ENCODE measurements at places on chromosomes 11 and 22.

- no peak for DNase-seq
These were observed 37.7 kb downstream of the SHISAL1 start for GRCh38 chr22:44274918-44275630.

GRCh38 chr11:103714246-103714645, 322.2 kb upstream of the DDI1 start:
- no peak for DNase-seq

GRCh38 chr11:7499081-7499480, 13.8 kb downstream of the OLFML1 start:
- DNase-seq = no peak

DNA sequence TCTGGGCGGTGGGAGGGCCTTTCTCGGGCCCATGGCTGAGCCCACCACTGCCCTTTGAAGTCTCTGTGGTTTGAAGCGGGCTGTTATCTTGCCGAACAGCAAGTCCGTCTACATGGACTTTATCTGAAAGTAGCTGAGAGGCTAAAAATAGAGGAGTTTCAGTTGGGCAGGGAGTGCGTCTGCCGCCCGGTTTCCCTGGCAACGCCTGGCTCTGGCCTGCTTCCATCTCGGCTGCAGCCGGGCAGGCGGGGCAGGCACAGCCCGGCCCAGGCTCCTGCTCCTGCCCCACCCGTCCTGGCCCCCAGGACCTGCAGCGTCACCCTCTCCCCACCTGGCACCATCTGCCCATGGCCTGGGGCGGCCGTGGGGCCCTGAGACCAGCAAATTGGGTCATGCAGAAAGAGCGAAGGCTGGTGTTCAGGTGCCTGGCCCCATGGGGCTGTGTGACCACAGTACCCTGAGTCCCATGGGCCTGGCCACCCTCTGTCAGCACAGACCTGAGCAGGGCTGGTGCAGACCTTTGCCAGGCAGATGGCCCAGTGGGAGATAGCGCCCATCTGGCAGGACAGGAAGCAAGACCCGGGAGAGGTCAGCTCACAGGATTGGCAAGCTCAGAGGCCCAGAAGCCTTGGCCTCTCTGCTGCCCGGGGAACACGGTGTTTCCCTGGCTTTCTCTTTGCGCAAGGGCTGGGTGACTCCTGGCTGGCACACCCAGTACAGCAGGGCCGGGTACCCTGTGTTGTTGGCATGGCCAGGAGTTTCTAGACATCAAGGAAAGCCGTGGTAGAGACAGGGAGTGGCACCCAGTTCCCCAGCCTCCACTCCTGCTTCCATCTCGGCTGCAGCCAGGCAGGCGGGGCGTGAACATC, 79.1 kb upstream of the KCNQ1OT1 start:
- DNase-seq = peak; percentile 20

DNA sequence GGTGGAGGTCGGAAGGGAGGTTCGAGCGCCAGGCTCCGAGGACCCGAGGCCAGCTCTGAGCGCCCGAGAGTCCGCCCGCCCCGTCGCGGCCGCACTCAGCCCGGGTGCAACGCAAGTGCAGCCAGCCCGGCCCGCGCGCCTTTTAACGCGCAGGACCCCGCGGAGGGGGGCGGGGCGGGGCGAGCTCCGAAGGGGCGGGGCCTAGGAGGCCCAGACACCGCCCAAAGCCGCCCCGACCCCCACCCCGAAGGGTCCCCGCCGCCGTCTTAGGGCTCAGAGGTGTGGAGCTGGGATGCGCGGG, at the start of gene PHOX2A:
TSS of gene PHOX2A (minus strand) at position 117 of the 301 bp plus-strand sequence. CDS start 172 bp downstream, outside the sequence.
- peak; percentile 28 for DNase-seq

- no peak for DNase-seq
These were observed at the start of gene BDNF for GRCh38 chr11:27700351-27701301. Gene BDNF, minus strand, starts transcription at chr11:27700455. Its CDS starts 41,891 bp downstream, at chr11:27658564.

DNA sequence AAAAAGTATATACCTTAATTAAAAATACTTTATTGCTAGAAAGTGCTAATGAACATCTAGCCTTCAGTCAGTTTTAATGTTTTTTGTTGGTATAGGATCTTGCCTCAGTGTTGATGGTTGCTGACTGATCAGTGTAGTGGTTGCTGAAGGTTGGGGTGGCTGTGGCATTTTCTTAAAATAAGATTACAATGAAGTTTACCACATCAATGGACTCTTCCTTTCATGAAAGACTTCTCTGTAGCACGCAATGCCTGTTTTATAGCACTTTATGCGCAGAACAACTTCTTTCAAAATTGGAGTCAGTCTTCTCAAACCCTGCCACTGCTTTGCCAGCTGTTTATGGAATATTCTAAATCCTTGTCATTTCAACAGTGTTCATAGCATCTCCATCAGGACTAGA, 50.6 kb downstream of the LDLRAD3 start:
- DNase-seq = no peak

- DNase-seq = no peak
These were observed 43.9 kb upstream of the DLAT start for GRCh38 chr11:111981270-111981669.

GRCh38 chr22:36339171-36340065, 48.3 kb downstream of the MYH9 start:
- no peak for DNase-seq

DNA sequence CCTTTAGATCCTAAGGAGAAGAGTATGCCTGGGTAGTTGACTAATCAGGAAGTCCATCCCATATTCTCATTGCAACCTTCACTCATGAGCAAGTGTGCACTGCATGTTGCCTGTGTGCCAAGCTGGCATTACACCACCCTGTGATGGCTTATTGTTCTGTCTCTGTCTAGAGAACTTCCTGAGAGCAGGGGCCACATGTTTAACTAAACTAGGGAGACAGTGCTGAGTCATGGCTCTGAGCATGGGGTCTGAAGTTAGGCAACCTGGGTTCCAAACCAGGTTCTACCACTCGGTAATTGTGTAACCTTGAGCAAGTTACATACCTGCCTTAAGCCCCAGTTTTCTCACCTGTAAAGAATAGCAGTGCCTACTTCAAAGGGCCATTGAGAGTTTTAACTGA, 39.6 kb downstream of the CSNK2A3 start:
- DNase-seq = no peak

- no peak for DNase-seq
These were observed 4.1 kb upstream of the CABP7 start for GRCh38 chr22:29715705-29716104.

DNA sequence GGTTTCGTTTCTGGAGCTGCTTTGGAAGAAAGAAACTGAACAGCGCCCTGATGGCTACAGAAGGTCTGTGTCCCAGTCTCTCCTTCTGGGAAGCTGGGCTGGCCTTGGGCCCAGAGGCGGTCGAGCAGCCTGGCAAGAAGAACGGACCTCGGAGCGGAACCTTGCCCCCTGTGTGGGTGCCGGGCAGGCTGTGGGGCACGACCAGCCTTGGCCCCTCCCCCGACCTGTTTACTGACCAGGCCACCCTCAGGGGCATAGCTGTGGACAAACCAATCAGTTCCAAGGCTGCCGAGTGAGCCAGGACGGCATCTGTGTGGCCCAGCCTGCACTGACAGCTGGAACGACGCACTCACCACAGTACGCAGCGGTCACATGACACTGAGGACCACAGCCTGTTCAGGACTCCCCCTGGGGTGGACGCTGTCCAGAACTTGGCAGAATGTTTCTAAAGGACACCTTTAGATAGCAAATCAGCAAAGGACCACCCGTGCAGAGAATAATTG, 7.2 kb downstream of the PIM3 start:
- DNase-seq = peak; percentile 8

- DNase-seq = no peak
These were observed 66.9 kb upstream of the RRM1 start for GRCh38 chr11:4027746-4028145.

- no peak for DNase-seq
These were observed 62.7 kb downstream of the MCM5 start for GRCh38 chr22:35462498-35463230.

DNA sequence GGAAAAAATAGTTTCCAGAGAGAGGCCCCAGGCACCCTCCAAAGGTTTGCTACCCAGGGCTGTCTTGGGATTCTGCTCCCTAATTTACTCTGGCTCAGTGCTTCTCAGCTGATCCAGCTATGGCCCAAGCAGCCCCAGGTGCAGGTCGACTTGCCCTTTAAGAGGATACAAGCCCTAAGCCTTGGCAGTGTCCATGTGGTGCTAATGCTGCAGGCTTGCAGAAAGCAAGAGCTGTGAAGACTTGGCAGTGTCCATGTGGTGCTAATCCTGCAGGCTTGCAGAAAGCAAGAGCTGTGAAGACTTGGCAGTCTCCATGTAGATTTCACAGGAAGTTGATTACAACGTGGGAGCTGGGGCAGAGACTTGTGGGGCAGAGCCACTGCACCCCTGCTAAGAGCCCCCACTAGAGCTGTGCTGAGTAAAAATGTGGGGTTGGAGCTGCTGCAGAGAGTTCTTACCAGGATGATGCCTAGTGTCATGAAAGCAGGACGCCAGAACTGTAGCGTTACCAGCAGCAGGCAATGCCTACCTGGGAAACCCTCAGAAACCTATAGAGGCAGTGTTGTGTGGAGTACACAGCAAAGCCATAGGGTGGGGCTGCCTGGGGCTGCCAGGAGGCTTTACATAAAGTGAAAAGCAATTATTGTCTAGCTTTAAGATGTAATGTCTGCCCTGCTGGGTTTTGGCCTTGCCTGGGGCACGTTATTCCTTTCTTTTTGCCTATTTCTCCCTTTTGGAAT, 16.1 kb upstream of the OR52K1 start:
- no peak for DNase-seq

DNA sequence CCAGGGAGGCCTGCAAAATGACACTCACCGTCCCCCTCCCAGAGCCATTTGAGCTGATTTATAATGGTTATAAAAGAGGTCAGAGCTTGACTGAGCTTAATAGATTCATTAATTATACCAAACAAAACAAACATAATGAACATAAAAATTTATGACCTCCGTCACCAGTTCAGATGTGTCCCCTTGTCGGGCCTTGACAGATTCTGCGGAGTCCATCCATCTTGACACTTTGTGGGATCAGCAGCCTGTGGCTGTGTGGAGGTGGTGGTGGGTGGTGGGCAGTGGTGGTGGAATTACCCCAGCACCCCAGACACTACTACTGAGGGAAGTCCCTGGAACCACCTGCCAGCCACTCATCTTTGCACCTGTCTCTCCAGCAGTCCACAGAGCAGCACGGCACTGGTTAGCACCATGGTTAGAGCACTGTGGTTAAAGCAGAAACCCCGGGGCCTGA, 83.5 kb downstream of the DSCAML1 start:
- DNase-seq = no peak

GRCh38 chr11:86108191-86108590, 39.3 kb upstream of the PICALM start:
- no peak for DNase-seq

GRCh38 chr11:10415817-10416392, 39.2 kb upstream of the AMPD3 start:
- no peak for DNase-seq

DNA sequence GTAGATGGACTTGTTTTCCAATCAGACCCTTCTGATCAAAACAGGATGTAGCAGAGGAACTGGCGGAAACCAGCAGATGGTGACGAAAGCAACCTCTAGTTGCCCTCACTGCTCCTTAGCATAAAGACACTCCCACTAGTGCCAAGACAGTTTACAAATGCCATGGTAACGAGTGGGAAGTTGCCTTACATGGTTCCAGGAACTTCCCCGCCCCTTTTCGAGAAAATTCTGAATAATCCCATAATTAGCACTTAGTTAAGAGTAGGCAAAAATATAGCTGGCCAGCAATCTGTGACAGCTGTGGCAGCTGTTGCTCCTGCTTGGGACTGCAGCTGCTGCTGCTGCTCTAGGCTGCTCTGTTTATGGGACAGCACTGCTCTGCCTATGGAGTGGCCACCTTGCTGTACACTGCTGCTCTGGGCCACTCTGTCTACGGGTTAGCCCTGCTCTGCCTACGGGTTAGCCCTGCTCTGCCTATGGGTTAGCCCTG, 33.4 kb upstream of the SORL1 start:
- no peak for DNase-seq

DNA sequence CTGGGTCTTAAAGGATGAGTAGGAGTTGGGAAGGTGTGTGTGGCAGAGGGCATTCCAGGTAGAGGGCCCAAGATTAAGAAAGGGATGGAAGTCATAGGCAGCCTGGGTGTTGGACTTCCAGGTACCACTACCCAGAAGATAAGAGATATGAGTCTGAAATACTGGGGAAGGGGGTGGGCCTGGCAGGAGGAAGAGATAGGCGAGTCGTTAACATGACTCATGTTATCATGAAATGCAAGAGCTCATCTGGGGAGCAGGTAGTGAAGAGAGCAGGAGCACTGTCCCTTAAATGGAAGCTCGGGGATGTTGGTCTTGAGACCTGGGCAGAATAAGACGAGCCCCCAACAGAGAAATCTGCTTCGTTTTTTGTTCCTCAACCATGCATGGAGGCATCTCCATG, 10.2 kb downstream of the ZC3H7B start:
- no peak for DNase-seq

GRCh38 chr11:93289782-93290463, 40.6 kb upstream of the DEUP1 start:
- no peak for DNase-seq

DNA sequence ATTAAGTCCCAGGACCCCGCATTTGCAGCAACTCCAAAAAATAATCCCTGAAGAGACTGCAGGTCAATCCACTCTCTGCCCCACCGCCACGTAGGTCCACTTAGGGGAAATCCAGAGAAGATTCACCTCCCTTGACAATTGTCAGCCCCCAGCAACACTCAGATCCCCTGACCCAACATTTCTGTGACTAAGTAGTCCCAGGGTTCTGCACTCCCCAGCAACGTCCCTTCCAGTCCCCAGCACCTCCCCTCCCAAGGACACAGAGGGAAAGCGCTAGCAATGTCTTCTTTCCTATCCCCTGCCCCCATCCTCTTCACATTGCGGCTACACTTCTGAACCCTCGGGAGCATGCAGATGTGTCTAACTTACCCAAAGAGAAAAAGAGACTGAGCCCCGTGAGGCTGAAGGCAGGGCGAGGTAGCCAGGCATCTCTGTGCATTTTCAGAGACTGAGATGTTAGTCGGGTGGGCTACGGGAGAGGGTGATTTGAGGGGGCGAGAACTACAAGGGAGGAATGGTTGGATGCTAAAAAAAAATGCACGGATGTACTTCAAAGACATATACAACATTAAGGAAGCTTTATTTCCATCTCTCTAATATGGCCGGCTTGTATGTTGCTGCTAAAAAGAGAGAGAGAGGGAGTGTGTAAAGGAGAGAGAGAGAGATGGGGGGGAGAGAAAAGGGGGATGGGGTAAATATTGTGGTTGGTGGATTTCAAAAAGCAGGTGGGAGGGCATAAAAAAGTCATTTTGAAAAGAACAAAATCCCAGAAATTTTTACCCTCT, at the start of gene SCN2B:
TSS of gene SCN2B (minus strand) at position 647 of the 785 bp plus-strand sequence. CDS start at position 439, 208 bp downstream.
- DNase-seq = no peak

DNA sequence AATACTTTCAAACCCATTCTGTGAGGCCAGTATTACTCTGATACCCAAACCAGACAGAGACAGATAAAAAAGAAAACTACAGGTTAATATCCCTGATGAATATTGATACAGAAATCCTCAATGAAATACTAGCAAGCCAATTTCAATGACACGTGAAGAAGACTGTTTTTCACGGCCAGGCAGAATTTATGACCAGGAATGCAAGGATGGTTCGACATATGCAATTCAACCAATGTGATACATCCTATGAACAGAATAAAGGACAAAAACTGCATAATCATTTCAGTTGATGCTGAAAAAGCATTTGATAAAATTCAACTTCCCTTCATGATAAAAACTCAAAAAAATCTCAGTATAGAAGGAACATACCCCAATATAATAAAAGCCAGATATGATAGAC, 44.5 kb downstream of the SLC22A24 start:
- DNase-seq = no peak

Measured in neural crest cell (in vitro differentiated cells).